ENCODE measurements at places on chromosomes 13 and 19.

GRCh38 chr13:53460796-53461195 is 432.2 kb downstream of the OLFM4 start:
- no peak for DNase-seq

DNA sequence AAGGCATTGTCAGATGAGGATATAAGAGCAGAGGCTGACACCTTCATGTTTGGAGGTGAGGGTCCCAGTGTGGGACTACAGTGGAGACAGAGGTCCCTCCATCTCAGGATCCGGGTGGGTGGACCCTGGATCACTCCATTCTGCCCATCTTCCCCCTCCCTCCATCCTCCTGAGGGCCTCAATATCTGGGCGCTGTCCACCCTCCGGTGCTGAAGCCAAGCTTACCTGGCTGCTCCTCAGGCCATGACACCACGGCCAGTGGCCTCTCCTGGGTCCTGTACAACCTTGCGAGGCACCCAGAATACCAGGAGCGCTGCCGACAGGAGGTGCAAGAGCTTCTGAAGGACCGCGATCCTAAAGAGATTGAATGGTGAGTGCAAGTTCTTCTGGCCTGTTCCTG is 11.9 kb downstream of the CYP4F12 start:
- DNase-seq = no peak

DNA sequence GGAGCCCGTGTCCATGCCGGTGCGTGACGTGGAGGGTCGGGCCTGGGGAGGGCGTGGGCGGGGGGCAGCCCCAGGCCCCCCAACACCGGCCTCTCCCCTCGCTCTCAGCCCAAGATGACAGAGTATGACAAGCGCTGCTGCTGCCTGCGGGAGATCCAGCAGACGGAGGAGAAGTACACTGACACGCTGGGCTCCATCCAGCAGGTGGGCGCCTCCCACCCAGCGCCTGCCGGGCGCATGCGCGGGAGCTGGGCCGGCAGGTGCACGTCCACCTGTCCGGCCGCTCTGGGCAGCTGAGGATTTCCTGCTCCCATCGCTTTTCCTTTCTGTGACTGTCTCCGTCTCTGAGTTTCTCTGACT is 49.8 kb downstream of the VAV1 start:
- no peak for DNase-seq

DNA sequence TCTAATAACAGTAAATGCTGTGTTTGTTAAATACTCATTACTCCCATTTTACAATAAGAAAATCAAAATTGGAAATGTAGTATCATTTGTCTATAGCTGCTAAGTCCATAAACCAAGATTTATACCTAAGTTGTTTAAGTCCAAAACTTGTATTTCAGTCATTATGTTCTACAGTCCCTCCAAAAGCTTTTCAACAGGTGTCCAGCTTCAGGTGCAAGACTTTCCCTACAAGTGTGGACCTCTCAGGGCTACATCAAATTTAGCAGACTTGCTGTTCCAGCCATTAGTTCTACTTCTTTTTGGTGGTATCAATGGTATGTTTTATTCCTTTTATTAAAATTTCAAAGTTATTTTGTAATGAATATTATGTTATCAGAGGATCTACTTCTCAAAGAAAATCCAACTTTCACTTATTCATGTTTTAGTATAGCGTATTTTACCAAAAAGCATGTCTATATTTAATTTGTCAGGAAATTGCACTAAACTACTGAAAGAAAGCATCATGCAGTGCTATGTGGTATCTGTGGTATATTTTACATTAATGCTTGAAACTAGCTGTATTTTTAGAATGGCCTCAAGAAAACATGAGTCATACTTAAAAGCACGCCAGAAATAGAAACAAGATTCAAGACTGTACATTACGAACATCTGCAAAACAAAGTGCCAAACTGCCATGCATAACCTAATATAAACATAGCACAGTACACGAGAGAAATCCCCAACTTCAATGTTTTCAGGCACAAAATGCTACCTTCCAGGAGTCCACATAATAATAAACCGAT is 44.5 kb downstream of the VWA8 start:
- no peak for DNase-seq

- DNase-seq = no peak
Observed at GRCh38 chr13:78587395-78587794, 16.0 kb downstream of the POU4F1 start.

DNA sequence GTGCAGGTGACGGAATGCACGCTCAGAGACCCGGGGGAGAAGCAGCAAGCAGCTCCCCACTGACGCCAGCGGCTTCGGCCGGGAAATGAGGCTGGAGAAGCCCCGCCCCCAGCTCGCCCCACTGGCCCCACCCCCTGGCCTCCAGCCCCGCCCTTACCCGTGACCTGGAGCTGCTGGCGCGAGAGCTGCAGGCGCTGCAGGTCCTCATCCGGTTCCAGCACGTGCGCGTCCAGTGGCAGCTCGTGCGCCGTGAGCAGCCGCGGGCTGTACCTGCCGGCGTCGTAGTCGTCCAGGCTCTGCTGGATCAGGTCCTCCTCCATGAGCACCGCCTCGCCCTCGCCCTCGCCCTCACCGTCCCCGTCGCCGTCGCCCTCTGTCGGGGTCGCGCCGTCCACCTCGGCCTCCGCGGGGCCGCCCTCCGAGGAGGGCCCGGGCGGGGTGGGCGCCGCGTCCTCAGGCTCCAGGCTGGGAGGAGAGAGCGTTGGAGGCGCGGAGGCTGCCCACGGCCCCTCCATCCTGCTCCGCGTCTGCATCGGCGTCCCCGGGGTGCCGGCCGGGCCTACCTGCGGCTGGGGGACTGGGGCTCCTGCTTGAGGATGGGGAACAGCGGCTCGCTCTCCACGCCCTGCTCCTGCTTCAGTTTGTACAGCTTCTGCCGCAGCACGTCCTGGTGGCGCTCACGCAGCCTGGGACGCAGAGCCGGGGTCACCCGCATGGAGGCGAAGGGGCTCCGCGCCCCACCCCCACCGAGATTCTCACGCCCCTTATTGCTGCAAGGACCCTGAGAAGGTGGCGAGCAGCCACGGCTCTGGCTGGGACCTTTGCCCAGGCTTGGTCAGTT is 6.4 kb upstream of the TBXA2R start:
- no peak for DNase-seq

GRCh38 chr13:40671956-40672764 is 5.7 kb upstream of the FOXO1 start:
- DNase-seq = no peak

DNA sequence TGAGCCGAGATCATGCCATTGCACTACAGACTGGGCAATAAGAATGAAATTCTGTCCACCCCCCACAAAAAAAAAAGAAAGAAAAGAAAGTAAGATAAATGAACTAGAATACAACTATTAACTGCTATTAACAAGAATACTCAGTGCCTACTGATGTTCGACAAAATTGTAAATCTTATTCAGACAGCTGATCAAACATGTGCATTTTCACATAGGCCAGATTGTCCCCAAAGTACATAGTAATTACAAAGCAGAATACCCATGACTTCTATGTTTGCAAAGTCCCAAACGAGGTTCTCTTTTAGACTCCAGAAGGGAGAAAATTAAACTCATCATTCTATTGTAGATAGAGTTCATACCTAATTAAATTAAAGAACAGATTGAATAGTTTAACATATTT is 113.4 kb downstream of the UFM1 start:
- no peak for DNase-seq

- DNase-seq = no peak
Observed at GRCh38 chr19:40717880-40718773, 1.2 kb downstream of the ITPKC start.

DNA sequence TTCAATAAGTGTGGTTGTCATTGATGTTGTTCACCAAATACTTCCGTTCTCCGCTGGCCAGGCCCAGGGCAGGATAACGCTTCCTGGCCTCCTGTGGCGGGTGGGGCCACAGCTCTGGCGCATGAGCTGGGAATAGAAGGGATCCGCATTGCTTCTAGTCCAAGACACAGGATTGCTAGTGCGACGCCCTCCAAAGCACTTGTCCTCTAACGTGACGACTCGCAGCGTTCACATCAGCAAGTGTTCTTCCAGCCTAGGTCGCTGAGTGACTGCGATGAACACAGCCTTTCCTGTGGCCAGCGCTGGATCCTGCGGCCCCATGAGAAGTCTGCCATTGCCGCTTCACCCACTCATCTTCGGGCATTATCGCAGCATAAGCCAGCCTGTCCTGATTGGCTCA is 39.4 kb downstream of the VSTM2B start:
- no peak for DNase-seq

GRCh38 chr19:41330946-41331678 is 21.1 kb downstream of the CCDC97 start:
- DNase-seq = no peak

GRCh38 chr19:5487222-5487621 is 32.0 kb downstream of the ZNRF4 start:
- DNase-seq = no peak

GRCh38 chr13:39350461-39350881 is 252.5 kb downstream of the LHFPL6 start:
- no peak for DNase-seq

DNA sequence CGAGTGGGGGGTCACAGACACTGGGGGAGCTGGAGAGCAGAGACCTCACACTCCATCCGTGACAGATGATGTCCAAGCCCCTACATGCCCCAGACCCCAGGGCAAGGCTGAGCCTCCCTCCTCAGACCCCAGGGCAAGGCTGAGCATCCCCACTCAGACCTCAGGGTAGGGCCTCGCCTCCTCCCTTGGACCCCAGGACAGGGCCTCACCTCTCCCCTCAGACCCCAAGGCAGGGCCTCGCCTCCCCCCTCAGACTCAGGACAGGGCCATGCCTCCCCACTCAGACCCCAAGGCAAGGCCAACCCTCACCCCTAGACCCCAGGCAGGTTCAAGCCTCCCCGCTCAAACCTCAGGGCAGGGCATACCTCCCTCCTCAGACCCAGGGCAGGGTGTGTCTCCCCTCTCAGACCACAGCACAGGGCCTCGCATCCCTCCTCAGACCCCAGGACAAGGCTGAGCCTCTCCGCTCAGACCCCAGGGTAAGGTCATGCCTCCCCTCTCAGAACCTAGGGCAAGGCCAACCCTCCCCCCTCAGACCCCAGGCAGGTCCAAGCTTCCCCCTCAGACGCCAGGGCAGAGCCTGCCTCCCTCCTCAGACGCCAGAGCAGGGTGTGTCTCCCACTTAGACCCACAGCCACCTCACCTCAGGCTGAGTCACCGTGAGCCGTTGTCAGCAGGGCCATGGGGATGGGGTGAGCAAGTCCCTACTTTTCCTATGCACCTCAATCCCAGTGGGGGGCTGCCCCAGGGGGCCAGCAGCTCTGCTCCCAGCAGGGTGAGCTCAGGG is 1.7 kb upstream of the S1PR4 start:
- no peak for DNase-seq

DNA sequence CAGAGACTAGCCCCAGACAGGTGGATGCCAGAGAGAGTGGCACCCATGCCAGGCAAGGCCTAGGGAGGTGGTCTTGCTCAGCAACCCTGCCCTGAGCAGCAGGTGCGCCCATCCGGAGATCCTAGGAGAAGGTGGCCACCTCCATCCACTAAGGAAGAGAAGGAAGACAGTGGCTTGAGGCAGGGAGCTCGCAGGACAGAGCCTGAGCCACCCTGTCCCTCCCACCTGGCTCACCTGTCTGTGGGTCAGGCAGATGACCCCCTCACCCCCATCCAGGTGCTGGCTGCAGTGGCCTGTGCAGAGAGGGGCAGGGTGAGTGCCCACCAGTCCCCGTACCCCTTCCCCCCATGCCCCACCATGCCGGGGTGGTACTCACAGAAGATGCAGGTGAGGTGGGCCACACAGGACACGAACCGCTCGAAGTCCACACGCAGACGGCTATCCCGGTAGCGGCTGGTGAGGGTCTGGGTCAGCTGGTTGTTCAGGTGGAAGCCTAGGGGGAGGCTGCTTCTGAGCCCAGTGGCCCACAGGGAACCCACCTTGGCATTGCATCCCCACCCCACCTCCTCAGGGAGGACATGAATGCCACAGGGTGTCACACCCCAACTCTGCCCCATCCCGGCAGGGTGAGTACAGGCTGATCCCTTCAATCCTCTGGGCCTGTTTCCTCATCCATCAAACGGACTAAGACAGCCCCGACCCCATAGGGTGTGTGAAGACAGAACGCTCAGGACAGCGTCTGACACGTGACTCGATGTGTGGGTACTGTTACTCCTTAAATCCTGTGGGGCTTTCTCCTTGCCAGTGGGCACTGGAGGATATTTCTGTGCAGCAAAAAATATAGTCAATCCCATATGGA is 13.3 kb downstream of the CAPN12 start:
- DNase-seq = no peak

- DNase-seq = no peak
Observed at GRCh38 chr19:46407856-46408663, 5.3 kb downstream of the CCDC8 start.

- no peak for DNase-seq
Observed at GRCh38 chr19:50896591-50897190, 14.5 kb downstream of the KLK4 start.

DNA sequence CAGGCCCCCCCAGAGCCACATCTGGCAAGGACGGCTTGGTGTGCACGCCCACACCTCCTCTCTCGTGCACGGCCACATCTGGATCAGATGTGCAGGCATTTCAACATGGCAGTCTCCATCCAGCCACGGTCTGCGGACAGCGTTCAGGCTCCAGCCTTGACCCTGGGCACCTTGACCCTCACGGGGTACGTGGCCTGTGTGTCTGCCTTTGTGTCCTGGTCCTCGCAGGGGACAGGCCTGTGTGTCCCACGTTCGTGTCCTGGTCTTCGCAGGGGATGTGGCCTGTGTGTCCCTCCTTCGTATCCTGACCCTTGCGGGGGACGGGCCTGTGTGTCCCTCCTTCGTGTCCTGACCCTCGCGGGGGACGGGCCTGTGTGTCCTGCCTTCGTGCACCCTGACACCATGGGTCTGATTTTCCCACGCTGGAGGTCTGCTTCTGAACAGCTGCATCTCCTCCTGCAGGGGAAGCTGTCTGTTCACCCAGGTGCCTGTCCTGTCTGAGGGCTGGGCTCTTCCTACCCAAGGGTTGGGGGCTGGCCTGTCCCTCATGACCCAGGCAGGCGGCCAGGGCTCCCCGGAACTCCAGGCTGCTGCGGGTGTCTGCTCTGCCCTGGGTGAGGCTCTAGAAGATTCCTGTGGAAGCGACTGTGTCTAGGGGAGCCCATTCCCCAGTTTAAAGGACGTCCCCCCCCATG is 25.3 kb downstream of the RASA3 start:
- DNase-seq = no peak
